Gastroesophageal sphincter (tissue), 4 donors: ENCODE measurements at places on chromosomes 2 and 18. TPM values are rescaled to one million over a fixed set of nuclear protein-coding genes. Genes with fewer than 3 reads are reported as not detected.

DNA sequence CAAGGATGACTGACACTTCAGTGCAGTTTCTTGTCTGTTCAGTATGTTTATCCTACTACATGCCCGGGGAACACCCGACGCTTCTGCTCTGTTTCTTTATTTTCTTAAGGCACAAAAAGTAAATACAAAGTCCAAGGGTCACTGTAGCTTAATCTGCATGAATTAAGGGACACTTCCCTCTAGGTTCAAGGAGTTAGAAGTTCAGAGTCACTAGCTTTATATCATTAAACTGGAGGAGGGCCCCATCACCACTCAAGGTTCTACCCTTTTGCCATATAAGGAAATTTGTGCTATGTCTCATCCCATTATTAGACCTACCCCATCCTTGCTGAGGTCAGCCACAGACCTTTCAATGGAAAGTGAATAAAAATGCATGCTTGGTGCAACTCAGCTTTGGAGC is 27.6 kb upstream of the RMDN2 start:
- ATAC-seq: no peak

DNA sequence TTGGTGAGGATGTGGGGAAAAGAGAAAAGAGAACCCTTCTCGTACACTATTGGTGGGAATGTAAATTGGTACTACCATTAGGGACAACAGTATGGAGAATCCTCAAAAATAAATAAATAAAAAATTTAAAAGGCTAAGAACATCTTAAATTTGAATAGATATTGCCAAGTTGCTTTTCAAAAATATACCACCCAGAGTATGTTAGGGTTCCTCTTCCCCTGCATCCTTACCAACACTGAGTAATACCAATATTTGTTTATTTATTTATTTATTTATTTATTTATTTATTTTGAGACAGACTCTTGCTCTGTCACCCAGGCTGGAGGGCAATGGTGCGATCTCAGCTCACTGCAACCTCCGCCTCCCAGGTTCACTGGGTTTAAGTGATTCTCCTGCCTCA is 5.5 kb upstream of the NRBP1 start:
- ATAC-seq: no peak

DNA sequence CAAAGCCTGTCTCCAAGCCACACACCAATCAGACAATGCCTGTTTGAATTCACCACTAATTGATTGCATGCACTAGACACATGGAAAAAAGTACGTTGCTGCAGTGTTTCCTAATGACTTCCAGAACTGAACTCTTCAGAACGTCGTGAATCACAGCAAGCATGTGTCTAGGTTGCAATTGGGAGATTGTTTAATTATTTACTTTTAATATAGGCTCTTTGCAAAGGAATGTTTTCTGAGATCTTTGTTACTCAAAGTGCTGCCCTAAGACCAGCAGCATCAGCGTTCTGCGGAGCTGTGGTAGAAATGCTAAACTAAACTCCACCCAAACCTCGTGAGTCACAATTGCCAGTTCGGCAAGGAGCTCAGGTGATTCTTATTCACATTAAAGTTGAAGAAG is 52.7 kb upstream of the CCDC68 start:
- no peak for ATAC-seq

- no peak for ATAC-seq
Measured at GRCh38 chr2:240213226-240213475, 72.7 kb upstream of the OTOS start.

- ATAC-seq: no peak
Measured at GRCh38 chr2:217740178-217740577, 262.6 kb downstream of the TNS1 start.

Gene VWA3B
- not detected for total RNA-seq
